ENCODE measurements at places on chromosomes 3 and 15. TPM values are rescaled to one million over a fixed set of nuclear protein-coding genes. Genes with fewer than 3 reads are reported as not detected.

DNA sequence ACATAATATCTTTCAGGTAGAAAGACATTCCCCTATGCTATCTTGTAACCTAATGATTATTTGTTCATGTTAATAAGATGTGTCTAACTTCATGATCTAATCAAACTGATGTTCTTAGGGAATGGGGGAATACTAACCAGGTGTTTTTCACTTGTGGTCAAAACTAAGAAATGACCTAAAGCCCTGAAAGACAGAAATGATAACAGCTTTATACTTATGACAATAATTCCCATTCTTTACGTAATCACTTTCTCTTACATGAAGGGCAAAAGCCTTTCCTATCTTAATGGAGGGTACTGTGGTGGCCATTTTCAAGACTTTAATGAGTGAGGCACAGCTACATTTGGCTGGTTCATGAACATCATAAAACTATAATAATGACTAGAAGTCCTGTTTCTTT lies 33.9 kb upstream of the MEIS2 start:
- no peak overlapping the region for H3K4me3 ChIP-seq
- H3K27ac ChIP-seq = peak overlapping the region; percentile 67
- no peaks in the 10 kb centered on the region for H3K4me1 ChIP-seq
- no peaks in the 10 kb centered on the region for H3K27me3 ChIP-seq
- DNase-seq = no peak
- no peaks in the 10 kb centered on the region for H3K36me3 ChIP-seq

- H3K27me3 ChIP-seq = peaks cover 3% of the 10 kb centered on the region
- H3K4me3 ChIP-seq = no peak overlapping the region
- H3K36me3 ChIP-seq = no peaks in the 10 kb centered on the region
- no peak overlapping the region for H3K27ac ChIP-seq
- DNase-seq = no peak
Observed at GRCh38 chr15:88299497-88299896, 43.0 kb upstream of the NTRK3 start.

The FGF7 gene
- polyA plus RNA-seq = 5.1 TPM

The NSMCE3 gene
- polyA plus RNA-seq = 4.4 TPM

GRCh38 chr3:20280257-20280656 lies 94.3 kb upstream of the SGO1 start:
- no peak overlapping the region for H3K27ac ChIP-seq
- H3K4me1 ChIP-seq = no peaks in the 10 kb centered on the region
- no peak overlapping the region for H3K4me3 ChIP-seq
- H3K27me3 ChIP-seq = no peaks in the 10 kb centered on the region
- DNase-seq = no peak
- H3K36me3 ChIP-seq = no peaks in the 10 kb centered on the region

The CLDN18 gene
- polyA plus RNA-seq = not detected

GRCh38 chr3:194937882-194938321 lies 252.2 kb downstream of the FAM43A start:
- H3K4me3 ChIP-seq = no peak overlapping the region
- DNase-seq = no peak
- no peaks in the 10 kb centered on the region for H3K27me3 ChIP-seq
- no peaks in the 10 kb centered on the region for H3K36me3 ChIP-seq

DNA sequence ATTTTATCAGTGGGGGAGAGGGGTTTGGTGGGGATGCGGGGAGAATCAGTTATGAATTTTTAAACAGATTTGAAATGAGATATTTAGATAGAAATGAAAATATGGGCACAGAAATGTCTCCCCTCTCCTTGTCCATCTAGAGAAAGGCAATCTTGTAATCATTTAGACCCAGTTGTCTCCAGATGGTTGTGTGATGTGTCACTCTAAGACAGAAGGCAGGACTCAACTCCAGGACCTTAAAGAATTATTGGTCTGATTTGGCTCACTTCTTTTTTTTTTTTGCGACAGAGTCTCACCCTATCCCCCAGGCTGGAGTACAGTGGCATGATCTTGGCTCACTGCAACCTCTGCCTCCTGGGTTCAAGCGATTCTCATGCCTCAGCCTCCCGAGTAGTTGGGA lies 77.2 kb downstream of the EOMES start:
- H3K36me3 ChIP-seq = no peaks in the 10 kb centered on the region
- no peaks in the 10 kb centered on the region for H3K27me3 ChIP-seq
- no peak for DNase-seq
- no peaks in the 10 kb centered on the region for H3K4me1 ChIP-seq

The CCR3 gene
- polyA plus RNA-seq = 0.04 TPM

DNA sequence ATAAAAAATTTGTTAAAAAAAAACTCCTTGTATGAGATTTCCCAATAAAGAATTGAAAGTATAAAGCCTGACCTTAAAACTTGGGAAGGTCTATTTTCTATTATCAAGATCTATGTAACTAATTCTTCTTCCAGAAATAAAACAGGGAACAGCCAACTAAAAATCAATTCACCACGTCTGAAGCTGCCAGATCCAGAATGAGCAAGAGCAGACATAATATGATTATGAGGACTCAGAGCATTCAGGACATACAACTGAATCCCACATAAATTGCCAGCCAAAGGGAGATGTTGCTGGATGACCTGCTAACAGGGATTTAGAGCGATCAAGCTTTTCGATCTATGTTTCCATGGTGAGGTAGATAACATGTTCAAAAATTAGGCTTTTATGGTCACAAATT lies 1151.3 kb upstream of the CADM2 start:
- H3K27ac ChIP-seq = no peak overlapping the region
- no peak for DNase-seq
- H3K4me3 ChIP-seq = no peak overlapping the region
- no peaks in the 10 kb centered on the region for H3K36me3 ChIP-seq
- no peaks in the 10 kb centered on the region for H3K4me1 ChIP-seq
- H3K27me3 ChIP-seq = no peaks in the 10 kb centered on the region

GRCh38 chr15:82750831-82751180 lies 41.1 kb upstream of the AP3B2 start:
- peaks cover 37% of the 10 kb centered on the region for H3K36me3 ChIP-seq
- peak overlapping the region; percentile 92 for H3K27ac ChIP-seq
- DNase-seq = no peak
- peak overlapping the region; percentile 64 for H3K4me3 ChIP-seq

The EPHB1 gene
- not detected for polyA plus RNA-seq

The GOLGA6L7 gene
- 0.60 TPM for polyA plus RNA-seq

DNA sequence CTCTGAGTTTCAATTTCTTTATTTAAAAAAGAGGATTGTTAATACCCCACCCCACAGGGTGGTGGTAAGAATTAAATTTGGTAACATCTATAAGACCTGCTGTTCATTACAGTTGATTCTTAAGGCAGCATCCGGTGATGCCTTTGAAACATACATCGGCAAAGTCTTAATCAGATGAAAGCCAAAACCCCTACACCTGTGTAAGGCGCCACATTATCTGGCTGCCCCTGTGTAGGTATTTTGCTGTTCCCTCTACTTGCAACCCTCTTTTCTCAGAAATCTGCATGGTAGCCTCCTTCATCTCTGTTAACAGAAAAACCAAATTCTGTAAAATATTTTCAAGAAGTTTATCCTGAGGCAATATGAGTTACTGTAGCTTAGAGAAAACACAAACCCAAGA lies 90.0 kb downstream of the ST6GAL1 start:
- no peaks in the 10 kb centered on the region for H3K27me3 ChIP-seq
- H3K36me3 ChIP-seq = no peaks in the 10 kb centered on the region
- no peak overlapping the region for H3K4me3 ChIP-seq
- no peak overlapping the region for H3K27ac ChIP-seq
- H3K4me1 ChIP-seq = no peaks in the 10 kb centered on the region

DNA sequence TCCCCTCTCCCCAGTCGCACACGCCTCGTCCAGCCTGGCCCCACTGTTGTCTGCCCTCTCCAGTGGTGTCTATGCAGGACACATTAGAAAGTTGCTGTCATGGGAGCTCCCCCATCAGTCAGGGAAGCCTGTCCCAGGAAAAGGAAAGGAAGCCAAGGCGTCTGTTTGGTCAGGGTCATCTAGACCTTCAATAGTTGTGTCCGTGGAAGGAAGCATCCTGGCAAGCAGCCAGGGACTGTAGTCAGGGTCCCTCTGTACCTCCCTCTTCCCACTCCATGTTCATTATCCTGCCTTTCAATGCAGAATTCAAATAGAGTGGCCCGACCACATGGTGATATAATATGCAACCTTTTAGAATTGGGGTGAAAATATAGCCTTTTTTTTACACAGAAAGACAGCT lies 60.7 kb upstream of the RAB6B start:
- no peaks in the 10 kb centered on the region for H3K4me1 ChIP-seq
- no peaks in the 10 kb centered on the region for H3K27me3 ChIP-seq
- H3K4me3 ChIP-seq = no peak overlapping the region

DNA sequence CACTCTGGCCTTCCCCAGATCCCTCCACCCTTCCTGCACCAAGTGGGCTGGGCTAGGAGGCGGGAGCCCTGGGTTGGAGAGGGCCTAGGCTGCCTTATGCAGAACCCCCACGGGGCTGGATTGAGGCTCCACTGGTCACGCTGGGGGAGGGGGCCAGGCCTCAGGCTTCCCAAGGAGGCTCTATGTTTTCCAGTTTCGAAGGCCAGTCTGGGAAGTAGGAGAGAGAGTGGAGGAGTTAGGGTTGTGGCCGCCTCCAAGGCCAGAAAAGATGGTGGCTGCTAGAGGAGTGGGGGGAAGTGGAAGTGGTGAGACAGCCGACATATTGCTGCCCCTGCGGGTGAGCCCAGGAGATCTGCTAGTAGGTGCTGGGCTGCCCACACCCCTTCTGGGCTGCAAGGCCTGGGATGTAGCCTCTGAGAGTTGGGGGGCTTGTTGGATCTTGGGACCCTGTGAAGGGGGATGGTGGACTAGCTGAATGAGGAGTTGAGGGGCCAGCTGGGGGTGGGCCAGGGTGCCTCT lies 1.2 kb downstream of the GNAI2 start:
- DNase-seq = no peak
- no peaks in the 10 kb centered on the region for H3K36me3 ChIP-seq
- H3K4me3 ChIP-seq = peak overlapping the region; percentile 79
- H3K27ac ChIP-seq = peak overlapping the region; percentile 87
- H3K4me1 ChIP-seq = no peaks in the 10 kb centered on the region
- no peaks in the 10 kb centered on the region for H3K27me3 ChIP-seq

- H3K4me1 ChIP-seq = peaks cover 50% of the 10 kb centered on the region
- H3K27ac ChIP-seq = peak overlapping the region; percentile 97
- H3K36me3 ChIP-seq = no peaks in the 10 kb centered on the region
- no peak overlapping the region for H3K4me3 ChIP-seq
- no peaks in the 10 kb centered on the region for H3K27me3 ChIP-seq
- peak; percentile 92 for DNase-seq
Observed at GRCh38 chr15:90192961-90193786, 8.0 kb upstream of the SEMA4B start.

DNA sequence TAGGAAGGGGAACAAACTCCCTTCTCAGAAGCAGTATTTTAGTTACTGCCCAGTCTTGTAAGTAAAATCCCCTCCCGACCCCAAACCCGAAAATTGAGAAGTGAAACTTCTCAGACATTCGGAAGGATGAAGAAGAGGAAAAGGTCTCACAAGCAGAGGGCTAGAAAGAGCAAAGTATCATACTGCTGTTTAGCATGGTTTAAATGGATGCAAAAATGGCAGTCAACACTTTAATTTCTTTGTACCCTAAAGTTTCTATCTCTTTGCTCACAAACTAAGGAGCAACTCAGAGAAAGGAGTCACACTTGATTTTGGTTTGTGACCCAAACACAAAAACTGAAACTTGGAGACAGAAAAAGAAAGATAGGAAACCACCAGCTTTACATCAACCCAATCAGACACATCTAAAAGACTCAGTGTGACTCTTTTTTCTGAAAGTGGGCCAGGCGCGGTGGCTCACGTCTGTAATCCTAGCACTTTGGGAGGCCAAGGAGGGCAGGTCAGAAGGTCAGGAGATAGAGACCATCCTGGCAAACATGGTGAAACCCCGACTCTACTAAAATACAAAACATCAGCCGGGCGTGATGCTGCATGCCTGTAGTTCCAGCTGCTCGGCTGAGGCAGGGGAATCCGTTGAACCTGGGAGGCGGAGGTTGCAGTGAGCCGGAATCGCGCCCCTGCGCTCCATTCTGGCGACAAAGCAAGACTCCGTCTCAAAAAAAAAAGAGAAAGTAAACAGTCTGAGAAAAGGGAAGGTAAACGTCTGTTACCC lies 63.2 kb upstream of the ATP11B start:
- H3K4me3 ChIP-seq = no peak overlapping the region
- no peaks in the 10 kb centered on the region for H3K4me1 ChIP-seq
- no peaks in the 10 kb centered on the region for H3K36me3 ChIP-seq
- no peak overlapping the region for H3K27ac ChIP-seq
- no peak for DNase-seq
- H3K27me3 ChIP-seq = no peaks in the 10 kb centered on the region

DNA sequence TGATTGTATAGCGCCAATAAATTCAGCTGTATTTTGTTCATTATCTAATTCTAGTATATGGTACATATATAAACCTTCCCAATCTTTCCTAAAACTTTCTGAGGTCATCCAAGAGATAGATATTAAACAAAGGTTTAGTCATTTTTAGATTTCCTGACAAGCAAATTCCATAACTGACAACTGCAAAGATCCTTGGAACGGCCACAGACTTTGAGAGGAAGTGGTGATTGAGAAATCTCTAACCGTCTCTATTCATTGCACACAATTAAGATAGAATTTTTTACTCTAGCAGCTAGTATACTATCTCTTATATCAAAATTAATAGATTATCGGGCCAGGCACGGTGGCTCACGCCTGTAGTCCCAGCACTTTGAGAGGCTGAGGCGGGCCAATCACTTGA lies 4.7 kb downstream of the CSNK1G1 start:
- H3K36me3 ChIP-seq = no peaks in the 10 kb centered on the region
- H3K27ac ChIP-seq = no peak overlapping the region
- H3K4me3 ChIP-seq = no peak overlapping the region
- no peaks in the 10 kb centered on the region for H3K4me1 ChIP-seq
- DNase-seq = no peak
- no peaks in the 10 kb centered on the region for H3K27me3 ChIP-seq

The DUOXA2 gene
- polyA plus RNA-seq = not detected

DNA sequence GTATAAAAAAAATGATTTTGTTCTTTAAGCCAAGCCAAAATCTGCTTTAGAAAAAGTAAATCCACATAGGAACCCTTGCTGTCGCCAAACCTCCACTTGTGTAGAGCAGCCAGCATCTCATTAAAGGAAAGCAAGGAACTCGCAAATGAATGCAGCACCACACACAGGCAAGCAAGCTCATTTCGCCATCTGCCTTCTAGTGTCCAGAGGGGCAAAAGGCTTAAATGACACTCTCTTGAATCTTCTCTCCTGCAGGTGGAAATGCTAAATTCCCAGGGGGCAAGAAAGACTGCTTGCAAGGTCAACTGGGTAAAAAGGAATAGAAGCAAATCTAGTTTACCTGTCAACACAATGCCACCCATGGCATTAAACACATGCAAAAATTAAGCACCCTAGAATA lies 2.4 kb downstream of the MB21D2 start:
- no peak for DNase-seq
- H3K4me1 ChIP-seq = no peaks in the 10 kb centered on the region
- no peak overlapping the region for H3K4me3 ChIP-seq
- no peak overlapping the region for H3K27ac ChIP-seq
- no peaks in the 10 kb centered on the region for H3K27me3 ChIP-seq
- H3K36me3 ChIP-seq = no peaks in the 10 kb centered on the region

- H3K27ac ChIP-seq = no peak overlapping the region
- H3K27me3 ChIP-seq = no peaks in the 10 kb centered on the region
- H3K4me1 ChIP-seq = peaks cover 7% of the 10 kb centered on the region
- H3K4me3 ChIP-seq = no peak overlapping the region
Observed at GRCh38 chr3:197427021-197427420, 128.6 kb upstream of the DLG1 start.

GRCh38 chr15:67266870-67267269 lies 12.3 kb downstream of the IQCH start:
- no peaks in the 10 kb centered on the region for H3K27me3 ChIP-seq
- no peak overlapping the region for H3K4me3 ChIP-seq
- no peaks in the 10 kb centered on the region for H3K4me1 ChIP-seq
- no peak for DNase-seq
- H3K27ac ChIP-seq = no peak overlapping the region
